Stimulated activated naive CD4-positive, alpha-beta T cell treated with Interleukin-2 at 50 U/mL for 16 hours (primary cell): ENCODE measurements at places on chromosomes 4 and X.

DNA sequence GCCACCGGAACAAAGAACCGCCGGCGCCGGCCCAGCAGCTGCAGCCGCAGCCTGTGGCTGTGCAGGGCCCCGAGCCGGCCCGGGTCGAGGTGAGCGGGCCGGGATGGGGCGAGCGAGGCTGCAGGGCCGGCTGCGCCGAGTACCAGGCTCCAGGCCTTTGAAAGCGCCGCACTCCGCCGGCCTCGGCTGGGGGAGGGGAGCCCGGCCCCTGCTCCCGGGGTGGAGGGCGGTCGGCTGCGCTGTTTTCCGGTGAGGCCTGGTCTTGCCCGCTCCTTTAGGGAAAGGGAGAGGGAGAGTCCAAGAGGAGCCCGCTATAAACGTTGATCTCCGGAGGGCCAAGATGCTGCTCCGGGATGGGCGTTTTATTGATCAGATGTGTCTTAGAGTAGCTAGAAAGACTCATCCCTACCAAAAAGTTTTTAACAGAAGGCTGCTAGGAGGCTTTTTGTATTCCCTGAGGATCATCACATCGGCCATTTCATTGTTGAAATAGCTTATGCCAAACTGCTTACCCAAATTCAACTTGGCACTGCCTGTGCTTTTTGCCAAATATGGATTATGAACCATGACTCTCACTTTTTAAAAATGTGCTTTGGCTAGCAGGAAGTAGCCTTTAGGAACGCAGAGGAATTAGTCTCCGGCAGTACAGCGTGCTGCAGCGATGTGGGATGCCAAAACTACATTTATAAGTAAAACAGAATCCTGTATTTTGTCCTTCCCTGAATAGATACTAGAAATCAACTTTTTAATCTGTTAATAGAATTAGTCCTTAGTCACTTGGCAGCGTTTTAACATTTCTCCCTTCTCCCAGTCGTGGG lies 760 bp downstream of the TMEM165 start:
- DNase-seq = peak; percentile 11

- no peak for DNase-seq
Observed at GRCh38 chrX:2696698-2697215, 5.7 kb downstream of the CD99 start.

DNA sequence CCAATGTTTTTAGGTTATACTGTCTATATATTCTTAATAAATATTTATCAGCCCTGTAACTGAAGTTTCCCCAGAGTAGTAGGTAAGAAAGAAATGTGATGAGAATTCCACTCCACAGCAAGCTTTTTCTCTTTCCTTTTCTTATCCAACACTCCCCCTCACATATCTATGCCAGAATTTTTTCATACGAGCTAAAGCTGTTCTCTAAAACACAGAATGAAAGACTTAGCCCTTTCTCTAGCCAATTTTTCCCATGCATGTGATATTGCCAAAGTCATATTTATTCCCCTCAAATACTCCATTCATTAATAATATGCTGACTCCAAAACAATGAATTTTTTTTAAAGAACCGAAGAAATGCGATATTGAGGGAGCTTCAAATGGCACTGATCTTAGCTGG lies 32.3 kb downstream of the VEGFC start:
- DNase-seq = no peak

DNA sequence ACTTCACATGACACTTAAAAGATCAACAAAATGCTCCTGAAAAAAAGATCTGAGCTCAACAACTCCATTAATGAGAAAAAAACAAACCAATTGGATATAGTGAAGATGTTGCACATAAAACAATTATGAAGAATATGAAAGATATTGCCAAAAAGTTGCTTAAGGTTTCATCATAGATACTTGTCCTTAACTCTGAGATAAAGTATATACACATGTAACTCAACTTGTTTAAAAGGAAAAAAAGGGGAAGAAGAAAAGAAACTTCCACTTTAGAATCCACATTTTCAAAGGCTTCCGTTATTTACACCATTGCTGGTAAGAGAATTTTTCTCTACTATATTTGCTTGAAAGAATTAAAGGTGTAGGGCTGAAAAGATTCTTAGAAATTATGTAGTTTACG lies 2.7 kb downstream of the AFAP1 start:
- no peak for DNase-seq

- no peak for DNase-seq
Observed at GRCh38 chrX:40389555-40389954, 191.2 kb upstream of the ATP6AP2 start.

- DNase-seq = no peak
Observed at GRCh38 chr4:34037280-34037679, 2207.0 kb downstream of the ARAP2 start.

DNA sequence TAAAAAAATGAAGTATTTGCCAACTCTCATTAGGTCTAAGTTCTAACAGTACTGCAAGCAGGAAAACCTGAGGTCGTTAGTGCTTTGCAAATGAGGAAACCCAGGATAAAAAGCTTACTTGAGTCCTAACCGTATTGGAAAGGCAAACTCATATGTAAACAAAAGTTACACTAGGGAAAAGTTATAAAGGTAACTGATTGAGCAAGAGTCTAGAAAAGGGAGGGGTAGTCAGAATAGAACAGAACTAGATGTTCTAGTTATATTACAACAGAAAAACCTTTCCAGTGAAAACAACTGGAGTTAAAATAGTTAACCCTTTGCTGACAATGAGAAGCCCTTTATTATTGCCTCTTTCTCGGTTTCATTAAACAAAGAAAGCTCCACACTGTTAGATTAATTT lies 66.4 kb upstream of the MAOA start:
- no peak for DNase-seq

DNA sequence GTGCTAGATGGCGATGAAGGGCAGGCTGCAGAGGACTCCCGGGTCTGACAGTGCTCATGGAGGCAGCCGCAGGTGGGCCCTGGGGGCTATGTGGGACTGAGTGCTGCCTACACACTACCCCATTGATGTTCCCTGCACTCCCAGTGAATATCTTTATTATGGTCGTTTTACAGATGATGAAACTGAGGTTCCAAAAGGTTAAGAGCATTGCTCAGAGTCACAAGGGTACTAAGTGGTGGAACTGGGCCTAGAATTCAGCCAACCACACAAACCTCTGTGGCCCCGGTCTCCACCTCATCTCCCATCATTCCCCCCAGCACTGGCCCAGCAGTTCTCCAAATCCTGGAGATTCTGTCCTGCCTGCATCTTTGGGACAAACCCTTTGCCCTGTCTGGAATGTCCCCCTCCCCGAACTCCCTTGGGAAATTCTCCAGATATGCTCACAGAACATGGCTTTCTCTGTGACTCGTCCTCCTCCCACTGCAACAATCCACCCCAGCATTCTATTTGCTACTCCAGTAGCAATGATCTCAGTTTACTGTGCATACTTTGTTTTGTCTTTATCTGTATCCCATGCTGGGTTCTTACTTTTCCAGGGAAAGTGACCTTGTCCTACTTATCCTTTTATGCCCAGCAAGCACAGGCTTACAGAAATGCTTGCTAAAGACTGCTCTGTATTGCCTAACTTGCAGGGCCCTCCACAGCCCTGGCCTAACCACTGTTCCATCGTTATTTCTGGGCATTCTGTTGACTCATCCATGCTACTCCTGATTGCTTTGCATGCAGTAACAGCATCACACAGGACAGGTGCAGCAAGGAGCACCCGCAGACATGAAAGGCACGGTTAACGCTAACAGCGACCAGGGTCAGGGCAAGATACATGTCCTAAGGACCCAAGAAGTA lies 14.0 kb downstream of the PNMA6F start:
- no peak for DNase-seq

- DNase-seq = no peak
Observed at GRCh38 chr4:176189891-176190795, 5.2 kb downstream of the SPATA4 start.

- DNase-seq = no peak
Observed at GRCh38 chr4:114752391-114753165, 154.0 kb downstream of the UGT8 start.

DNA sequence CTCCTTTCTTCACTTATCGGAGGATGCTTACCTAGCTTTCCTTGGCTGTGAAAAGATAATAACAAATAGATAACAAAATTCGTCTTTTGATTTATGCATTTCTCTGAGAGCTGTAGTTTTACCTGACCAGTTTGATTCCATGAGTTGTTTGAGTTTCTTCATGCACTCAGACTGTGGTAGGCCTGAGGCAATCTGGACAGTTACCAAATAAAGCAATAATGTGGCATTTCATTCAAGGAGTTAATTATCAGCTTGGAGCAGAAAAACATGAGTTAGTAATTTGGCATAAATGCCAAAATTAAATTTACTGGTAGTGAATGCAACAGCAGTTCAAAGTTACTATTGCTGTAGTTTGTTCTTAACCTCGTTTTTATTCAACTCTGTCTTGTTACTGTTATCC lies 53.5 kb downstream of the FABP2 start:
- DNase-seq = no peak

DNA sequence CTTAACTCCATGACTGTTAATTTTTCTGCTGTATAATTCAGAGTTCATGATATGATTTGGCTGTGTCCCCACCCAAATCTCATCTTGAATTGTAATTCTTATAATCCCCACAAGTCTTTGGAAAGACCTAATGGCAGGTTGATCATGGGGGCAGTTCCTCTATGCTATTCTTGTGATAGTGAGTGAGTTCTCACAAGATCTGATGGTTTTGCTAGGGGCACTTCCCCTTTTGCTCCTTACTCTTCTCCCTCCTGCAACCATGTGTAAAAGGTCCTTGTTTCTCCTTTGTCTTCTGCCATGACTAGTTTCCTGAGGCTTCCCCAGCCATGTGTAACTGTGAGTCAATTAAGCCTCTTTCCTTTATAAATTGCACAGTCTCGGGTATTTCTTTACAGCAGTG lies 1751.9 kb downstream of the ARAP2 start:
- no peak for DNase-seq
